Activated naive CD8-positive, alpha-beta T cell treated with anti-CD3 and anti-CD28 coated beads, Interleukin-2, amount 10 ng/mL, durations not matched to agents 7 days and 5 days (primary cell): ENCODE measurements at places on chromosomes 4 and X. TPM values are rescaled to one million over a fixed set of nuclear protein-coding genes. Genes with fewer than 3 reads are reported as not detected.

- DNase-seq = no peak
- H3K36me3 ChIP-seq = no peaks in the 10 kb centered on the region
- H3K27me3 ChIP-seq = peaks cover 7% of the 10 kb centered on the region
- H3K4me3 ChIP-seq = no peak overlapping the region
Observed at GRCh38 chr4:183304067-183304466, 16.0 kb downstream of the CLDN22 start.

DNA sequence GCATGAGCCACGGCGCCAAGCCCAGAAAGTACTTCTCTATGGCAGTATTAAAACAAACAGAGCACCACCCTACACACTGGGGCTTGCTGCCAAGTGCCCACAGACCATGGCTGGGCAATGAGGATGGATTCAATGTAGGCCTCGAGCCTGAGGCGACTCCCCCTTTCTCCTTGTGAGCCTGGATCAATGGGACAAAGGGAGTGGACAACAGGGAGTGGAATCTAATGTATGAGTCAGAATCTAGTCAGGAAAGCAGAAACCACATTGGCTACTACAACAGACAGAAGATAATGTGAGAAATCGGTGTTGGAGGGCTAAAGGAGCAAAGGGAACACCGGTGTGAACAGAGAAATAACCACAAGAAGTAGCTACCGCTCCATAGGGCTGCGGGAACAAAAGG is 37.7 kb upstream of the OCIAD2 start:
- no peak for DNase-seq
- no peak overlapping the region for H3K27ac ChIP-seq
- peaks cover 4% of the 10 kb centered on the region for H3K27me3 ChIP-seq
- H3K4me3 ChIP-seq = no peak overlapping the region
- H3K36me3 ChIP-seq = no peaks in the 10 kb centered on the region

- no peak overlapping the region for H3K4me3 ChIP-seq
- peaks cover 11% of the 10 kb centered on the region for H3K4me1 ChIP-seq
- H3K27me3 ChIP-seq = no peaks in the 10 kb centered on the region
- H3K27ac ChIP-seq = no peak overlapping the region
Observed at GRCh38 chrX:13164611-13165010, 120.2 kb upstream of the FAM9C start.

GRCh38 chr4:158621729-158622128 is 50.0 kb downstream of the C4orf46 start:
- H3K27ac ChIP-seq = no peak overlapping the region
- no peak overlapping the region for H3K4me3 ChIP-seq
- DNase-seq = no peak
- H3K4me1 ChIP-seq = no peaks in the 10 kb centered on the region
- no peaks in the 10 kb centered on the region for H3K36me3 ChIP-seq

DNA sequence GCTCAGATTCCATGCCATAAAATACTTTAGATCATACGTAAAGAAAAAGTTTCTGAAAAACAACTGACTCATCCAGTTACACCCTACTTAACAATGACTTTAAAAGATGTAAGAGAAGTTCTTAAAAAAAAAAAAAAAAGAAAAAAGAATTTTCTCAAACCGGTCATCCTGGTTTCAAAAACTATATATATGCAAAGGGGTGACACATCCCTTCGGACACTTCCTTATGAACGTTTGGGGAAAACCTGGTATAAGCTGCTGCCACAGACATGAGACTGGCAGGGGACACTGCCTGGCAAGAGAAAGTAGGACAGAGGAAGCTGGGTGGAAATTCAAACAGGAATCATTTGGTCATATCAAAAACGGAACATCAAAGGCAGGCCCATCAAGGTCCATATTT is 81.2 kb upstream of the PRSS48 start:
- no peaks in the 10 kb centered on the region for H3K4me1 ChIP-seq
- no peaks in the 10 kb centered on the region for H3K36me3 ChIP-seq
- H3K4me3 ChIP-seq = no peak overlapping the region
- peaks cover 4% of the 10 kb centered on the region for H3K27me3 ChIP-seq

- DNase-seq = no peak
- H3K27ac ChIP-seq = no peak overlapping the region
- no peak overlapping the region for H3K4me3 ChIP-seq
- peaks cover 27% of the 10 kb centered on the region for H3K27me3 ChIP-seq
- no peaks in the 10 kb centered on the region for H3K36me3 ChIP-seq
Observed at GRCh38 chr4:997375-998071, 4.3 kb upstream of the SLC26A1 start.

GRCh38 chrX:132520792-132521191 is 32.0 kb upstream of the MBNL3 start:
- H3K36me3 ChIP-seq = no peaks in the 10 kb centered on the region
- no peaks in the 10 kb centered on the region for H3K4me1 ChIP-seq
- no peaks in the 10 kb centered on the region for H3K27me3 ChIP-seq
- H3K27ac ChIP-seq = no peak overlapping the region
- no peak for DNase-seq

- H3K4me3 ChIP-seq = no peak overlapping the region
- no peak for DNase-seq
- no peak overlapping the region for H3K27ac ChIP-seq
- H3K27me3 ChIP-seq = no peaks in the 10 kb centered on the region
- H3K4me1 ChIP-seq = no peaks in the 10 kb centered on the region
Observed at GRCh38 chr4:100450449-100450848, 67.4 kb downstream of the EMCN start.

GRCh38 chrX:45424326-45424725 is 223.7 kb upstream of the DIPK2B start:
- H3K36me3 ChIP-seq = no peaks in the 10 kb centered on the region
- H3K4me3 ChIP-seq = no peak overlapping the region
- no peak for DNase-seq
- peaks cover 5% of the 10 kb centered on the region for H3K27me3 ChIP-seq

DNA sequence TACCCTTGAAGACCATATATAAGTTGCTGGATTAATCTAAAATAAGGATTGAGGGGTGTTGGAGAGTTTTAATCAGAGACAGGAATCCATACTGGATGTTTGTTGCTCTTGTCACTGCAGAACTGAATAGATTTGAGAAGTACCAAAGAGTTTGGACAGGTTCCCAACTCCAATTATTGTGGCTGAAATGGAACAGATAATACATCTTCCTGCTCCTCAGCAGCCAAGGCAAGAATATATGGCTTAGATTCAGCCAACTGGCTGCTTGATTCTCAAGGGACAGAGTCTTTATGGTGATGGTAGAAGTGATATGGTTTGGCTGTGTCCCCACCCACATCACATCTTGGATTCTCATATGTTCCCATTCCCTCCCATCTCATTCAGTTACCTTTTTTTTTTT is 97.0 kb upstream of the PDHA2 start:
- H3K4me3 ChIP-seq = no peak overlapping the region
- H3K27ac ChIP-seq = no peak overlapping the region
- H3K27me3 ChIP-seq = no peaks in the 10 kb centered on the region
- no peaks in the 10 kb centered on the region for H3K36me3 ChIP-seq

DNA sequence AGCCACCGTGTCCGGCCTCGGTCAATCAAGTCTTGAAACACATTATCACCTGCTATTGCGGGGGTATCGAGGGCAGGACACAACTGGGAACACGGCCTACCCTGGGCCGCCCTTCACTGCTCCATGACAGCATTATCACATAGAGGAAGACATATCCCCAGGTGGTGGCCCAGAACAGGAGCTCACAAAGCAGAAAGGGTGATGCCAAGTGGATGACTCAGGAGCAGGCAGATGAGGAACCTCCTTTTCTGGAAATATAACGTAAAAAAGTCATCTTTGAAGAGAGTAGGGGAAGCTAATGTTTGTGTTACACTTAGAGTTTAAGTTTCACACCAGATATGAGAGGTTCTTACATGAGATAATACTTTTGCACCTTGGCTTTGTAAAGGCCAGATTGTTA is 5.3 kb upstream of the SUPT20HL1 start:
- no peaks in the 10 kb centered on the region for H3K36me3 ChIP-seq
- H3K4me1 ChIP-seq = peaks cover 5% of the 10 kb centered on the region
- DNase-seq = no peak
- no peak overlapping the region for H3K27ac ChIP-seq

DNA sequence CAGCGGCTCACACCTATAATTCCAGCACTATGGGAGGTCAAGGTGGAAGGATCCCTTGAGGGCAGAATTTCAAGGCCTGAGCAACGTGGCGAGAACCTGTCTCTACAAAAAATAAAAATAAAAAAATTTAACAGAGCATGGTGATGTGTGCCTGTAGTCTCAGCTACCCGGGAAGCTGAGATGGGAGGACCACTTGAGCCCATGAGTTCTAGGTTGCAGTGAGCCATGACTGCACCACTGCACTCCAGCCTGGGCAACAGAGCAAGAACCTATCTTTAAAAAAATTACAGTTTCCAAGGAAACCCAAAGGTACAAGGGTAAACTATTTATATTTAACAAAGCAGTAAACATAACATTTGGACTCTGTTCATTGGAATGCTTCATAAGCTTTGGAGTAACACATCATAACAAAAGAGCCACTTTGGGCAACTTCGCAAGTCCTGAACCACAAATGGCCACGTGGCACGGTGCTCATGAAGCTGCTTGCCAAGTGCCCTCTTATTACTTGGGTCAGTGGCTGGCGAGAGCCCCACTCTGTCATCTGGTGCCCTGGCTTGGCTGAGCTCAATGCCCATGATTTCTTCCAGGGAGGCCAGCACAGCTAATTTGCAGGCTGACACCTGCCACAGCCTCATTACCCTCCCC is 165.6 kb downstream of the SH3KBP1 start:
- peaks cover 22% of the 10 kb centered on the region for H3K4me1 ChIP-seq
- DNase-seq = no peak
- H3K4me3 ChIP-seq = no peak overlapping the region
- H3K36me3 ChIP-seq = peaks cover 3% of the 10 kb centered on the region
- no peaks in the 10 kb centered on the region for H3K27me3 ChIP-seq

DNA sequence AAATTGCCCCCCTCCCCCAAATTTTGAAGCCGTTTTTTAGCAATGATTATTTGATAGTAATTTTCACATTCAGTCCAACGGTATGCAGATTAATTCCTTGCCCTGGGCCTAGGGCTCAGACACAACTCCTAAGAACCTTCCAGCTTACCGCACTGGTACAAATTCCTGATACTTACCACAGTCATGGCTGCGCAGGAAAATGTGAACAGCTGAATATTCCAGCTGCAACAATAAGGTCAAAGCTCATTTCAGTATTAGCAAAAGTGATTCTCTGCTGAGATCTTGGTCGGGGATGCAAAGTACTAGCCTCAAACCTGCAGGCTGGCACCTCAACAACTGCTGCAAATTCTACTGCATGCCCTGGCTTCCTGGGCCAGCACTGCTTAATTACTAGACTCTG is 3.0 kb downstream of the ATP11C start:
- no peaks in the 10 kb centered on the region for H3K27me3 ChIP-seq
- no peak overlapping the region for H3K4me3 ChIP-seq
- no peak for DNase-seq
- peaks cover 17% of the 10 kb centered on the region for H3K4me1 ChIP-seq
- no peak overlapping the region for H3K27ac ChIP-seq

DNA sequence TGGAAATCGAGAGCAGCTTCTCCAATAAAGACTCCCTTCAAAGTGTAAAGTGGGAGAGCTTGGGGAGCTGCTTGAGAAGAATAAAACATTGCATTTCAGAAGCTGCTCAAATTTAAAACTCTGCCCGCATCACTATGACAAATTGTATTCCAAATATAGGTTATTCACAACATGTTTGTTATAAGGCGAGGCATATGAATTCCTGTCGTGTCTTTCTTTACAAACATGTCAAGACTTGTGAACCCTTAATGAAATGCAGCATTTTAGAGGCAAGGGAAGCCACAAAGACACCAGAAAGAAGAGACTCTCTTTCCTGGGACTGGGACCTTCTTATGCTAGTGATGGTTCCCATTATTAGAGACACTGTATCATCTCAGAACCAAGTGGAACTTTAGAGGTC is 311.2 kb downstream of the DHX15 start:
- no peaks in the 10 kb centered on the region for H3K4me1 ChIP-seq
- no peak for DNase-seq
- no peaks in the 10 kb centered on the region for H3K27me3 ChIP-seq
- H3K36me3 ChIP-seq = no peaks in the 10 kb centered on the region
- no peak overlapping the region for H3K4me3 ChIP-seq

DNA sequence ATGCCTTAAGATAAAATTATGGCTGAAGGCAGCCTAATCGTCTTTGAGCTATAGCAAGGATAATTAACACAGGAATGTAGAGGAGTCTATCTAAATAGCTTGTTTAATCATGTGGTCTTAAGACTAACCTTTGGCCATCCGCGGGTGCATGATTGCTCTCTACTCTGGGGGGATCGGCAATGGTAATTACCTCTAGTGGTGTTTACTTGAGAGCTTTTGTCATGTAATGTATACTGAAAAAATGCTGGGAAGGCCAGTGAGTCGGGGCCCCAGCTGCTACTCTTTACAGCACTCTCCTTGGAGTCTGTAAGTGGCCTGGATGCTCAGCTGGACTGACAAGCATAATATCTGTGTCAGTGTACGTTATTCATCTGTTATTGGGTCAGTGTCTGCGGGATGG is 65.5 kb upstream of the GNPDA2 start:
- H3K27ac ChIP-seq = no peak overlapping the region
- peaks cover 3% of the 10 kb centered on the region for H3K27me3 ChIP-seq
- no peak overlapping the region for H3K4me3 ChIP-seq
- H3K36me3 ChIP-seq = no peaks in the 10 kb centered on the region
- H3K4me1 ChIP-seq = no peaks in the 10 kb centered on the region

DNA sequence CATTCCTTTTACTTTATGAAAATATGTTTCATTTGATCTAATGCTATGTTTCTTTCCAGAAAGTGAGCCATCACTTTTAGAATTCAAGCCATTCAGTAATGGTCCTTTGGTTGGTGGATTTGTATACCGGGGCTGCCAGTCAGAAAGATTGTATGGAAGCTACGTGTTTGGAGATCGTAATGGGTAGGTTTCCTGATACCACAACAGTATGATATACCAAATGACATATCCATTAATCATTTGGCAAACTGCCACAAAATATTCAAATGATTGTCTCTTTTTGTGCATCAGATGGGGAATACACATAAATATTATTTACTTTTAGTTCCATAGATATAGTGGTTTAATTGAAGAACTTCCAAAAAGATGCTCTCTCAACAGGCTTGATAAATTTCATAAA is 68.2 kb downstream of the HHIP start:
- H3K27me3 ChIP-seq = no peaks in the 10 kb centered on the region
- H3K4me3 ChIP-seq = no peak overlapping the region
- no peak for DNase-seq

MTHFD2L gene
- total RNA-seq = 7.0 TPM

ZMYM3 gene
- 38.9 TPM for total RNA-seq

ZMAT1 gene
- 12.9 TPM for total RNA-seq

C1QTNF7 gene
- total RNA-seq = not detected

MAGEA1 gene
- total RNA-seq = not detected

GLRA3 gene
- not detected for total RNA-seq

ZNF732 gene
- not detected for total RNA-seq

MAGEA4 gene
- total RNA-seq = not detected

ARSD gene
- 3.6 TPM for total RNA-seq

UBA1 gene
- total RNA-seq = 155 TPM

TRPC5OS gene
- not detected for total RNA-seq

CT47B1 gene
- not detected for total RNA-seq

HAND2 gene
- total RNA-seq = not detected

OCRL gene
- 1.4 TPM for total RNA-seq
